ENCODE measurements at places on chromosomes 7 and 10.
A peak's percentile ranks its signal among the peaks of the same experiment; 100 is the strongest.

DNA sequence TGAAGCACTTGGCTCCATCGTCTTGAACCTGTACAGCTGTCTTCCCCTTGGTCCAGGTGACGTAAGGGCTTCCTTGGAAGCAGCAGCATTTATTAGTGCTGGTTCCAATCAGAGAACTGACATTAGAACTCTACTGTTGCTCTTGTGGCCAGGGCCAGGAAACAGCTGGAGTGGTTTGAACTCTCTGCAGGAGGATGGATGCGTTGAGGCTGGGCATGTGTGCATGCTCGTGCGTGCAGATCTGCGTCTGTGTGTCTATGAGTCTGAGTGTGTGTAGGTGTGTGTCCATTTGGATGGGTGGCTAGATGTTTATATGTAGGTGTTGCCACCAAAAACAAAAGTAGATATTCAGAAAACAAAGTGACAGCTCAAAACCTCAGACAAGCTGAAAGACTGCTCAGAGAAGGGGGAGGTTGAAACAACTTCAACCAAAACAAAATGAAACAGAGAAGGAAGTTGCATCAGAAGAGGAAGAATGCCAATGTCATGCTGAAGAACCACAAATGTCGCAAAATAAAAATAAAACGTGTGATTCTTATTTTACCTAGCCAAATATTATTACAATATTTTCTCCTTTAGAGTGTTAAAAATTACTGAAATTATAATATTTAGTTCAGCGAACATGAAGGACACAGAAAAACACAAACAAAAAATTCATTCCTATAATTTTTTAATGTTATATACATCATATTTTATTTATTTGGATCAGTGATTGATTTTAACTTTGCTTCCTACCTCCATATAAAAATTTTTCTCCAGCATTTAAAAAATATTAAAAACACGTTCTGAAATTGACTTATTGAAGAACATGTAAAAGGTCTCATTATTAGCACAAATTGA is 96.1 kb upstream of the MKLN1 start:
- no peak for DNase-seq

- DNase-seq = peak; percentile 86
Observed at GRCh38 chr10:86970162-86970981, 2.1 kb downstream of the ADIRF start.

DNA sequence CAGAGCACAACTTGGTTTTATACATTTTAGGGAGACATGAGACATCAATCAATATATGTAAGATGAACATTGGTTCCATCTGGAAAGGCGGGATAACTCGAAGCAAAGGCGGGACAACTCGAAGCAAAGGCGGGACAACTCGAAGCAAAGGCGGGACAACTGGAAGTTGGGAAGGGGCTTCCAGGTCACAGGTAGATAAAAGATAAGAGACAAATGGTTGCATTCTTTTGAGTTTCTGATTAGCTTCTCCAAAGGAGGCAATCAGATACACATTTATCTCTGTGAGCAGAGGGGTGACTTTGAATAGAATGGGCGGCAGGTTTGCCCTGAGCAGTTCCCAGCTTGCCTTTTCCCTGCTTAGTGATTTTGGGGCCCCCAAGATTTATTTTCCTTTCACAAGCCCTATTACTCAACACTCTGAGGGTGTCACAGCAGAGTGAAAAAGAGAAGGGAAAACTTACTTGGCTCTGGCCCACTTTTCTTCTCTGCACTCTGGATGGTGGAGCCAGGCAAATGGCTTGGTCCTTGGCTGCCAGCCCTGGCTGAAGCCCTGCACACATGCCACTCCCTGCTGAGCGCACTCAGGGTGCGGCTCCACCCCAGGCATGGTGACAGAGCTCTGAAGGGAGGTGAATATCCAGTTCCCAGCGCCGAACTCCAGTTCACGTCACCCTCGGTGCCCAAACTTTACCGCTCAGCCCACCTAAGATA is 46.7 kb downstream of the PARD3 start:
- no peak for DNase-seq

DNA sequence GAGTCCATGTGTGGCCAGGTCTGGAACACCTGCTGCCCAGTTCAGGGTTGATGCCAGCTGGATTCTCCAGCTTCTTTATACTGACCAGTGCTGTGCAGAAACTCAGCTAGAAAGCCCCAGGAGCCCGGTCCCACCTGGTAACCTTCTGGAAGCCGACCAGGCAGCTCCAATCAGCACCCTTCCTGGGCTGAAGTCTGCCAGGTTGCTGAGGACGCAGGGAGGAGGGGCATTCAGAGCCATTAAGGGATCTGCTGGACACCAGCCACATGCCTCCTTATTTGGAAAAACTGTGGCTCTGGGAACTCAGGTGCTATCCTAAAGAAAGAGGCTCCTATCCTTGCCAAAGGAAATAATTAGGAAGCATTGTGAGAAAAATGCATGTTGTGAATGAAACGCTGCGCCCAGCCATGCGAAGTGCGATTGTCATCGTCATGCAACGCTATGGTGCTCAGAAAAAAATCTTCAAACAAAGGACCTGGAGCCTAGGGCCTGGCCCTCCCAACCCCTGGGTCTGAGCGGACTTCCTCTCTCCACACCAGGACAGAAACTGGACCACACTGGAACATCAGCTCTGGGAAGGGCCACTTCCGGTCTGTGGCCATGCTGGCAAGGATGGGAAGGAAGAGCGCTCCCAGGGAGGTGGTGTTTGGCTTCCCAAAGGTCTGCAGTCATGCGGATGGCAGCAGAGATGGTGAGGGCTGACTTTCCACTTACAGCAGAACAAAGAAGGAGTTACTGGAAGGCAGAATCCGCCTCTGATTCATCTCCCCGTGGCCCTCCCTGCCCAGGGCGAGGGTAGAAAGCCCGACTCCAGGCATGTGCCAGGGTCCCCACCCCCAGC is 90.1 kb downstream of the FAM53B start:
- no peak for DNase-seq

DNA sequence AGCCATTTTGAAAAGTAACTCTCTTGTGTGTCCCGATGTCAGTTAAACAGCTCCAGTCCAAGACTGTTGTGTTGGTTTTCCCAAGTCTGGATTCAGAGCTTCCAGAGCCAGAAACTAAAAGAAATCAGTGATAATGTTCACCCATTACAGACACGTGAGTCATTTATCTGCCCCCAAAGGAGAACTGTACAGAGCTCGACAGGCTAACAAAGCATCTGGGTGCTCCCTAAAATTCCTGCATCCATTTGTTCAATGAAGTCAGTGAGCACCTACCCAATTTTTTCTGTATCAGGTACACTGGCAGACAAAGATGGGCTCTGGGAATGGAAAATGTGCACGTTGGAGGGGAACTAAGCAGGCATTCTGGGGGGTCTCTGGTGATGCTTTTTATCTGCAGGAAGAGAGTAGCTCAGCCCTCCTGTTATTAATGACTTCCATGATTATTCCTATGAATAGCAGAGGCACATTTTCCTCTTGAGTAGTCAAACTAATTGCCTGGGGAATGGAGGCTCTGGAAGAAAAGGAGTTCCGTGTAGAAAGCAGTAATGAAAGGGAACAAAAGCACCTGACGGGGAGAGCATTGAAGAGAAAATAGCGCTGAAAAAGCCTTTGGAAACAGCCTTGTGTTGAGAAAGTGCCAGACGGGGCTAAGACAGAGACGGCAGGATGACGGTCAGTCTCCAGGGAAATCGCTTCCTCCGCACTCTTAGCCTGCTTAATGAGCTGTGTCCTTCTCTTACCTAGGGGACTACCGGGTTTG is 75.3 kb downstream of the GAD2 start:
- DNase-seq = peak; percentile 88

- no peak for DNase-seq
Observed at GRCh38 chr7:113410796-113411195, 292.4 kb upstream of the SMIM30 start.

- peak; percentile 69 for DNase-seq
Observed at GRCh38 chr7:108079648-108080591, 50.2 kb downstream of the LAMB4 start.

GRCh38 chr7:79272938-79273337 is 180.5 kb downstream of the MAGI2 start:
- no peak for DNase-seq

DNA sequence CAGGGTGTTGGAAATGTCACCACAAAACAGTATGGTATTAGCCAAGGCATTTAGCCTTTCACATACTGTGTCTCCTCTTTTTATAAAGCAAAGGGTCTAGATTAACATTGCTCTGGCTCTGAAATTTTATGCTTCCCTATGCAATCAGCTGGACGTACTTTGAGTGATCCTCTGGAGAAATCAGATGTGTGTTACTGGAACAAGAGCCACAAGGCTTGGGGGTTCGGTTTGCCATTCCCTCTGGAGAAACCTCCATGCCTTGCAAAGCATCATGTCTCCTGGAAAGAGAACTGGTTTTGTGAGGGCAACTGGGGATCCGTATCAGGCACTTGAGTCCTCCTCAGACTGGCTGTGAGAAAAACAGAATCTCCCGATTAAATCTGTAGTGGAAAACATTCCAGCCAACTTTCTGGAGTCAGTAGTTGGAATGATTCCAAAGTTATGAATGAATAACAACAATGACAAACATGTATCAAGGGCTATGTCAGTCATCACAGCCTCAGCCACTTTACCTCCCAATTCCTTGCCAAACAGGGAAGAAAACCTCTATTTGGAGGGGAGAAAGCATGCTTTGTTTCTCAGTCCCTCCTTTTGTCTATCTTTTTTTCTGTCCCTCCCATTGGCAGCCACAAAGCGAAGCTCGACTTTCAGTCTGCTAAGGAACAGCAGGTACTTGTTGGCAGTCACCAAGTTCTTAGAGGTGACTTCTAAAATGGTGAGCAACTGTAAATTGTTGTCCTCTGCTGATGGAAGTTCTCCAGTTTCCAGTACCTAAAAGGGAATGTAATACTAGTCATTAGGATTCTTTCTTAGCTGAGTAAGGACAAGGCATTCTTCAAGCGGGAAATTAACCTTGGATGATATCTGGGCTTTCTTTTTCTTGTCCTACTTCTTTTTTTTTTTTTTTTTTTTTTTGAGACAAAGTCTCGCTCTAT is 864.8 kb upstream of the AUTS2 start:
- DNase-seq = no peak

DNA sequence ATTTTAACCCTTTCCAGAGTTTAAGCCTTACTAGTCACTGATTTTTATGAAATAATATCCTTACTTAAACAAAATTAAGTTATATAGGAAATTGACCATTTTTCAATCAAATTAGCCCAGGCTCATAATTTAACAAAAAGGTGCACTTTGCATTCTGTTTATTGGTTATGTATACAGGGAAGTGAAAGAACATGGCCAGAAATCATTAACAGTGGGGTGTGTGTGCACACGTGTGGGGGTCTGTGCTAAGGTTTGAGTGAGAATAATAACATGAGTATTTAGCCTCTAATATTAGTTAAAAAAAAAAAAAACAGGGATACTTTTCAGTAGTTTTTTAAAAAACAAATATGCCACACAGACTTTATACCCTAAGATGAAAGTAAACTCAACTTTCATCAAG is 510.5 kb upstream of the PFKP start:
- DNase-seq = no peak

GRCh38 chr10:55782181-55782580 is 578.9 kb downstream of the ZWINT start:
- DNase-seq = no peak

DNA sequence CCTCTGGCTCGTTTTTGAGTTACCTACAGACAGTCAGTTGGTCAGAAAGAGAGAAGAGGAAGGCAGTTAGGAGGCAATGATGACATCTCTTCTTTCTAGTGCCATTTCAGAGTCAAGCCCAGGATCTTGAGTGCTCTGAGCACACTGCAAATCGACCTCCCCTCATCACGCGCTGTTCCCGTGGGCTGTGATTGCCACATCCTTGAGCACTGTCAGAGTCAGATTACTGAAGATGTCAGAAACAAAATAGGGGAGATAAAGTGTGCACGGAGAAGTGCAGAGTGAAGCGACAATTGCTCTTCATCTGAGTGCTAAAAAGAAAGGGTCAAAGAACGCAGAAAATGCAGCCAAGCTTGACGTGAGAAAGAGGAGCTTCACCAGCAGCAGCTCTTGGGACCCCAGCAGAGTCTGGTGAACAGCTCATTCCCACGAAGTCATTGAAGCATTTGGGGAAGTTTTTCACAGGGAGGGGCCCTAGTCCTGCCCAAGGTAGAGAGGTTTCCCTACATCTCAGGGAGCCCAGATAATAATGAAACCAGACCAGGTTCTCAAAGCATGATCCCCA is 661.7 kb upstream of the AUTS2 start:
- DNase-seq = no peak

GRCh38 chr10:81814842-81815241 is 60.2 kb upstream of the NRG3 start:
- DNase-seq = no peak

GRCh38 chr10:70786799-70787415 is 1.7 kb upstream of the TBATA start:
- no peak for DNase-seq

- DNase-seq = no peak
Observed at GRCh38 chr10:82968533-82968932, 1093.5 kb downstream of the NRG3 start.

- DNase-seq = peak; percentile 20
Observed at GRCh38 chr7:67547183-67547907, 550.7 kb downstream of the TYW1 start.

- DNase-seq = no peak
Observed at GRCh38 chr7:130642383-130642782, 26.2 kb downstream of the COPG2 start.

DNA sequence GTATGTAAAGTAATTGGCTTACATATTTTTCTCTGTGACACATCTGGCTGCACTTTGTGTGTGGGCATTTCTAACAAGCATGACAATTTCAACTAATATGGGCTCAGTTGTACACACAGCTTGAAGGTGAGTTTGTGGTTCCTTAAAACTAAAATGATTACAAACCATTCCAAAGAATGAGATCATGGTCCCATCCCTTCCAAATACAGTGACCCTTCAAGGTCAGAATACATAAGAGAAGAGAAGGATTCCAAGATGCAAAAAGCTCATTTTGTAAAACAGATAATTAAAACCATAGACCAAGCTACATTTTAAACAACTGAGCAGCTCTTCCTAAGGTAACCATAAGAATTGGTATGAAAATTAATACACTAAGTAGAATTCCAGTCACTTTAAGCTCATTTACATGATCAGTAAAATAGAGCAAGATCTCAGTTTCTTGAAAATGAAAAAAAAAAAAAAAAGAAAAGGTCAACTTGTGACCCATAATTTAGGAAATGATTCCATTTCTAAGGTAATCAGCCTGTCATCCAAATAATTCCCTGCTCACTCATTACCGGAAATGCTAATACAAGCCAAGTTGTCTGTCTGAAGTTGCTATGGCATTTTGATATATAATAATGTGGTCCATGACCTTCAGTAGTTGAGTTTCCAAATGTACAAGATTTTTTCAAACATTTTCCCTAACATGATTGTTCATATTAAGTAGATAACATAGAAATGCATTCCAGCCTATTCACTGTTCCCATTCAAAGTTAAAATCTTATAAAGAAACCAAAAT is 688.5 kb downstream of the PARD3 start:
- no peak for DNase-seq

GRCh38 chr10:80964955-80965614 is 427.4 kb downstream of the SH2D4B start:
- peak; percentile 19 for DNase-seq

GRCh38 chr7:76359978-76360638 is 1.3 kb upstream of the YWHAG start:
- DNase-seq = no peak

GRCh38 chr10:89163265-89163995 is 43.7 kb downstream of the CH25H start:
- no peak for DNase-seq

GRCh38 chr7:14954035-14954434 is 51.5 kb upstream of the DGKB start:
- DNase-seq = no peak

Measured in eye (tissue), 1 donor.